Stimulated activated CD4-positive, alpha-beta T cell treated with anti-CD3 and anti-CD28 coated beads, Interleukin-1b, Interleukin-23, amount 100 ng/mL, for 1 hour (primary cell): ENCODE measurements at places on chromosomes 13 and 19.

DNA sequence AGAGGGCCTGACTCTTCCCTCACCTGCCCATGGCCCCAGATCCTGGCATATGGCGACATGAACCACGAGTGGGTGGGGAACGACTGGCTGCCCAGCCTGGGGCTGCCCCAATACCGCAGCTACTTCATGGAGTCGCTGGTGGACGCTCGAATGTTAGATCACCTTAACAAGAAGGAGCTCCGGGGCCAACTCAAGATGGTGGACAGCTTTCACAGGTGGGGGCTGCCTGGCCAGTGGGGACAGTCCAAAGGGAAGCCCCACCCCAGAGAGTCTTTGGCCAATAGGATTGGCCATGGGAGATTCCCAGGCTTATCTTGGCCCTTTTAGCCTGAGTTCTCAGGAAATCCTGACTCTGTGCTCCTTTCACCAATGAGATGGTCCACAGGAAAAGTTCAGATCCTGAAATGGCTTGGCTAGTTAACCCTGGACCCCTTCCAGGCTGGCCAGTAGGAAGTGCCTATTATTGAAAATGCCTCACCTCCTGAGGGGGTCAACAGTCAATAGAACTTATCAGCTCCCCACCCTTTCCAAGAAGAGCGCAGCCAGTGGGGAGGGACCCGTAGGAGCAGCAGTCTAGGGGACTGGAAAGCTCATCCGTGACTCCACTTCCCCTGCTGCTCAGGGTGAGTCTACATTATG is 7.0 kb downstream of the HRC start:
- DNase-seq, result no peak

GRCh38 chr13:110242615-110243014 is 64.3 kb downstream of the COL4A1 start:
- DNase-seq, result no peak

GRCh38 chr19:825897-826644 is 1.6 kb upstream of the AZU1 start:
- no peak for DNase-seq

DNA sequence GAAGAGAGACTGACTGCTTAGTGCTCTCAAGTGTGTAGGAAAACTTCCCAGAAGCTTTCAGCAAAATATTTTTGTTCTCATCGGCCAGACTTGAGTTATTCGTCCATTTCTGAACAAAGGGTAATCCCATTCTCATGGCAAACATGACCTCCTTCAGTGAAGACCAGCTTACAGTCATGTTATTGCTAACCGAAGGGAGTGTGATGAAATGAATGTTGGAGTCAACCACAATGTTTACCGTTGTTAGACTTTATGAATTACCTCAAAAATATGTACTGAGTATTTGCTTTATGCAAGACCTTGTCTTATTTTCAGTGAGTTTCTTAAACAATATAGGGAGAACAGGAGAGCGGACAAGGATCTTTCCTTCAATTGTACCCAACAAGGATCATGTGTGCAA is 228.6 kb downstream of the LMO7 start:
- DNase-seq, result no peak

DNA sequence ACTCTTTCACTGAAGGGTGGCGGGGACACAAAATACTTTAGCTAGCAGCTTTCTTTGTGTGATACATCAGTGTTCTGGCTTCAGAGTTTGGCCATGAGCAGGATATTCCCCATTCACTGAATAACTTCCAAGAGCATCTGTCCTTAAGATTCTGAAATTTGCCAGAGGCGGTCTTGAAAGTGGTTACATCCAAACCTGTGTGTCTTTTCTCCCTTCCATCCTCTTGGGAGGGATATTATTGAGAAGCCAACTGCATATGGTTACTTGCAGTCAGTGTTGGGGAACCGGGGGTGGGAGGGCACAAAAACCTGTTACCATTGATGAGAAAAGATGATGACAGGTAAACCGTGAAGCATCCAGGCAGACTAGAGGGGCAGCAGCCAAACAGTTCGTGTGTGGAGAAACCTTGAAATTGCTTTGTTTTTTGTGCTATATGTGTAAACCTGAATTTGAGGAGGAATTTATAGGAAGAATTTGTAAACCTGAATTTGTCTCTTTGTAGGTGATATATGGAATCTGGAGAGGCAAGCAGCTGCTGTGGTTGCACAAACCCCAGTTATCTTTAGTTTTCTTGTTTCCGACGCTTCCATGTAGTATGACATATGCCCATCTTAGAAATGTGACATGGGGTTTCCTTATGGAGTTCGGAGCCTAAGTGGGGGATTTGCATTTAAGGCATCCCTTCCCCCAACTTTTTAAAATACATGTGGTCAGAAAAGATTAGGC is 104.8 kb downstream of the WDFY2 start:
- DNase-seq, result no peak

DNA sequence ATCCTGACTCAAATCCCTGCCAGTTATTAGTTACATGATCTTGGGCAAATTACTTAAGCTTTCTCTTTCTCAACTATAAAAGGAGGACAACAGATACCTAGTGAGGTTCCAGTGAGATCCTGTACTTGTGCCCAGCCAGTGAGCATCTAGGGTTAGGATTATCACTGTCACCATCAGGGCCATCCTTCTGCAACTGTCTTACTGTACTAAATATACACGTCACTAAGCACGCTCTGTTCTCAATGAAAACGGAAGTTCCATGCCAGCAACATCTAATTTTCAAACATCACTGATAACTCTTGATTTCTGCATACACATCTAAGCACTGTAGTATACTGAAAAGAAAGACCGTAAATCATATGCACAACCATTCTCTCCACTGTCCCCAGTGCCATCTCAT is 70.0 kb downstream of the FOXO1 start:
- no peak for DNase-seq

DNA sequence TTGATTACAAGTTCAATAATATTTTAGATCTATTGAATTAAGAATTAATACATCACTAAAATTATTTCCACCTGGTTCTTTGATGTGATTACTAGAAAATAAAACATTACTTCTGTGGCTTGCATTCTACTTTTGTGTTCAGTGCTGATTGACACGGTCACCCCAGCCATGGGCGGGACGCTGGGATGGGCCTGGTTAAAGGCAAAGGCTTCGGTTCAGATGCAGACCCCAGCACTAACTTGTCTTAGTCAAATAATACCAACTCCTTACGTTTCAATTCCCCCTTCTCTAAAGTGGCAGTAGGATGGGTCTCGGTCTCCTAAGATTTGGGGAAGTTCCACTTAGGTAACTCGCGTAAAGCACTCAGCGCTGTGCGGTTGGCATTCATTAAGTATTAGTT is 144.9 kb downstream of the URI1 start:
- DNase-seq, result no peak

GRCh38 chr19:36436531-36436930 is 18.1 kb upstream of the ZFP82 start:
- DNase-seq, result no peak

- no peak for DNase-seq
Measured at GRCh38 chr13:71491010-71491409, 376.0 kb downstream of the DACH1 start.

DNA sequence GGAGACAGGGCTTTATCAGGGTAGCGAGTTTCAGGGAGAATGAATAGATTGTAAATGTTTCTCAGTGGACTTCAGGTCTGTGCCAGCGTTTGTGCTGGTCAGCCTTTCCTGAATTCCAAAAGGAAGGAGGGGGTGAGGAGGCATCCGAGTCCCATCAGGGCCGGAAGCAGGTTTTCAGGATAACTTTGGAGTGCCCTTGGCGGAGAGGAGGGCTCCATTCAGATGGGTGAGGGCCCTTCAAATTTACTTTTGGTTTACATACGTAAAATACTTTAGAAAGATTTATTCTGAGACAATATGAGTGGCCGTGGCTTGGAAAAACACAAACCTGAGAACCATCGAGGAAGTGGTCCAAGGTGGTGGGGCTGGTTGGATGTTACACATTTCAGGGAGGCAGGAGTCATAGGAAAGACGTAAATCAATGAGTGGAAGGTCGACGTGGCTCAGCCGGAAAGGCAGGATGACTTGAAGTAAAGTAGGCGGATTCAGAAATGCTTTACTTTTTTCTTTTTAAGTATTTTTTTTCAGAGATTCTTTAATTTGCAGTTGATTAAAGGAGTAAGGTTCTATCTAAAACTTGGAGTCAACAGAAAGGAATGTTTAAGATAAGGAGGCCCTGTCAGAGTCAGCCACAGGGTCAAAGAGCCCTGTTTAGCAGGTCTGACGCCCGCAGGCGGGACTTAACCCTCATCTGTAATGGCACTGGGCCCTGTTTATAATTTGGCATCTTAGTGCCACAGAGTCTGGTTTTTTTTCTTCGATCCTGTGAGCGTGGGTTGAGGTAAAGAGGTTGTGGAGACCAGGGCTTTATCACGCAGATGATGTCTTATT is 32.8 kb downstream of the ATP11A start:
- no peak for DNase-seq

DNA sequence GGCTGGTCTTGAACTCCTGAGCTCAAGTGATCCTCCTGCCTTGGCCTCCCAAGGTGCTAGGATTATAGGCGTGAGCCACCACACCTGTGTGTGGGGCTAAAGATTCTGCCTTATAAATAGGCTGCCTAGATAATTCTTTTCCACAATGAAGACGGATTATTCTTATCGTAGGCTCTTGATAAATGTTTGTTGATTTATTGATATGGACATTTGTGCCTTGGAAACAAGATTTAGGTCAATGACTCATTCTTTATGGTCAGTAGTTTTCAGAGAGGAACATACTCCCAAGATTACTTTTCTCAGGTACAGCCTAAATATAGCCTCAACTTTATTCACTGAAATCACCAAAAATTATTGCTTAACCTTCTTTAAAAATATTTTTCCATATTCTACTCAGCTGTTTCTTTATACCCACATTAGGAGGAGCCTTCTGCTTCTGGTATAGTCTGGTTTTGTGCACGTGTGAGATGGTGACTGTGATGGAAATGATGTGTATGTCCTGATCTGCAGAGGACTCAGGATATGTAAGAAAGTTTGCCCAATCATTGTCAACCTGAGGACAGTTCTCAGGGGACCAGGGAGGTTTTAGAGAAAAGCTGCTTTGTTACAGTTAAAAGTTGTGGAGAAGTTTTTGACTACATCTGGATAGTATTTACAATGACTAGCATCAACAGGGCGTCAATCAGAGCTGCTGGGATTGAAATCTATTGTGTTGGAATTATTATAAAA is 208.9 kb downstream of the DNAJC15 start:
- DNase-seq, result no peak

- DNase-seq, result no peak
Measured at GRCh38 chr13:102131246-102131645, 270.6 kb downstream of the FGF14 start.

- DNase-seq, result no peak
Measured at GRCh38 chr19:18783958-18784785, 6.9 kb downstream of the COMP start.

- no peak for DNase-seq
Measured at GRCh38 chr19:3844596-3844995, 24.2 kb downstream of the ZFR2 start.

DNA sequence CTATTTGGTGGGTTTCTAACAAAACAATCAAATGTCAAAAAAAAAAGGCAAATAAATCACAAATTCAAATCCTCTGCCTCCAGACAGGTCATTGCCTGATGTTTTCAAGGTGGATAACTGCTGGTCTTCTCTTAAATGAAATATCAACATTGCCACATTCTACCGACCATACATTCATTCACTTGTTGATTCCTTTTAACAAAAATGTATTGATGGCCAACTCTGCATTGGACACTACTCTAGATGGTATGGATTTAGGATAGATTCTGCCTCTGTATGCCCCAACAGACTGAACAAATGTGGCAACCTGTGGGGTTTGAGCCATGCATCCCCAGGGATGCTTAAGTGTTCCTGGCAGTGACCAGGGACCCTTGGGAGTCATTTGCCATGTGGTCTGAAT is 87.6 kb upstream of the STK24 start:
- no peak for DNase-seq
